ENCODE measurements at places on chromosomes 4 and X.

- no peak for DNase-seq
Measured at GRCh38 chr4:7691982-7692381, 247.7 kb downstream of the AFAP1 start.

GRCh38 chr4:130722361-130722760 is 1626.4 kb downstream of the C4orf33 start:
- no peak for DNase-seq

- no peak for DNase-seq
Measured at GRCh38 chr4:149638073-149638472, 177.6 kb downstream of the IQCM start.

- no peak for DNase-seq
Measured at GRCh38 chrX:41429592-41429991, 17.6 kb upstream of the NYX start.

- no peak for DNase-seq
Measured at GRCh38 chr4:140004922-140005627, 148.9 kb downstream of the MAML3 start.

DNA sequence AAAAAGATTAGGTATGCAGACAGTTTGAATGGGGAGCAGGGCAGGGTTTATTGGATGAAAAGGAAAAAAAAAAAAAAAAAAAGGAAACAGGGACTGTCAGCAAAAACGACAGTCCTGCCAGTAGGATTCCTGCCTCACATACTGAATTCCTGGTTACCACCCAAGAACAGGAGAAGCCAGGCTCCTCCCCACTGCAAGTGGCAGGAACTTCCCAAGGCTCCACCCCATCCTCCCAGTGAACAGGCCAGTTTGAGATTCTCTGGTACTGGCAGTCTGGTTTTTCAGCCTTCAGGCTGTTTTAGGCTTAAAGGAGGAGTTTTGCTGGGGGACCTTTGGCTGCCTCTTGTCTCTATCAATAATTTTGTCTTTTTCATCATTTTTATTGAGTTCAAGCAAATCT is 360.0 kb upstream of the CXorf51A start:
- DNase-seq: no peak
